ENCODE measurements at places on chromosomes 3 and 15.

DNA sequence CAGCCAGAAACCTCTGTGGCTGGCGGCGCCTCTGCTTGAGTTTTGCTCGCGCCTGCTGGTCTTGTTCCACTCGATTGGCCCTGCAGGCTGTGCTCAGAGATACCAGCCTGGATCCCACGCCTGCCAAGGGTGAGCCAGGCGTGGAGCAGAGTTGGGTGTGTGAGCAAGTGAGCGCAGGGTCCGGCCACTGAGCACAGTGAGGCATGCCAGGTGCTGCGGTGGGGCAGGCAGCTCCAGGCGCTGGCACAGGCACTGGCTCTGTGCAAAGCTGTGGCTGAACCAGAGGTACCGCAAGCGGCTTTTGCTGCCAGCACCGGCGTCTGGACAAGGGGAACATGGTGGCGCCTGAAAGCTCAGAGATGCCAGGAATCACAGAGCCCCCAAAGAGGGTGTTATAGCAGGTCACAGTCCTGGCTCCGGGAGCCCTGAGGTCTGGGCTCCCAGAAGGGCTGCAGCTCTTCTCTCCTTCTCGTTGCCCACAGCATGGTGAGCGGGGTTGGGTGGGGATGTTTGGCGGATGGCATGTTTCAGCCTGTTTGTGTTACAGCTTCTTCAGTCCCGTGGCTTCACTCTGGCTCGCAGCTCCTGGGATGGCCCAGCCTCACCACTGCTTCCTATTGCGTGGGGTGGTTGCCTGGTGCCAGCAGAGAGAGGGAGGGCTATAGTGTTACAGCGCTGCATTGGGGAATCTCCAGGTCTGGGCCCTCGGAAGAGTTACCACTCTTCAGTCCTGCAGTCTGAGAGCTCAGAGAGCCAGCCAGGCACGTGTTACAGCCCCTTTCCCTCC is 73.9 kb downstream of the NR1D2 start:
- no peak for DNase-seq

GRCh38 chr3:44906997-44907396 is 32.6 kb downstream of the TGM4 start:
- DNase-seq, result no peak

DNA sequence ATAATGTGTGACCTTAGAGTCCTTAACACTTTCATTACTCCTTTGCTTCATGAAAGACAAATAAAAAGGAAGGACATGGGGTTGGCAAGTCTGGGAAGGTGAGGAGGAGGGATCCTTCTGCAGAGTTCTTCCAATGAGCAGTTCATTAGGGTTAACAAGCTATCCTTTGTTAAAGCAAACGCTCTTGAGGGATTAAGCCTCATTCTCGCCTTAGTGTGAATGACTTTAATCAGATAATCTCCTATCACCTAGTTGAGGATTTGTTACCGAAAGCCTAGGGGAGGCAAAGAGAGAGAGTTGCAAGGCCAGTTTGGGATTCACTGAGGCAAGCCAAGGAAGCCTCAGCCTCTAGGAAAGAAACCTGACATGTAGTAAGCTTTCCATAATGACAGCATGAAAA is 7.4 kb upstream of the MBNL1 start:
- no peak for DNase-seq

DNA sequence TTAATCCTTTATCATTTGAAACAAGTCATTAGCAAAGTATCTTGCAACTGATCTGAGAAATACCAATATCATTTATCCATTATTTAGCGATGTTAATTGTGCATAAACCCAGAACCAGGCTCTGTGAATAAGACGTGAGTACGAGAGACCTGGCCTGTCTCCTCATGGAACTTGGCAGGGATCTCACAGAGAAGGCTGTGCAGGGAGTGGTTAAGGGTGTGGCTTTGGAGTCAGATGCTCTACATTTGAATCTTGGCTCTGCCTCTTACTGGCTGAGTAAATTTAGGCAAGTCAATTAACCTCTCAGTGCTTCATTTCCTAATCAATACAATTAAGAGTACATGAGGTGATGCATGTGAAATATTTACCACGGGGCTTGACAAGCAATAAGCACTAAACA is 39.9 kb upstream of the TBL1XR1 start:
- DNase-seq, result no peak

- DNase-seq, result peak; percentile 92
Measured at GRCh38 chr3:156816794-156817645, 9.1 kb upstream of the LEKR1 start.

DNA sequence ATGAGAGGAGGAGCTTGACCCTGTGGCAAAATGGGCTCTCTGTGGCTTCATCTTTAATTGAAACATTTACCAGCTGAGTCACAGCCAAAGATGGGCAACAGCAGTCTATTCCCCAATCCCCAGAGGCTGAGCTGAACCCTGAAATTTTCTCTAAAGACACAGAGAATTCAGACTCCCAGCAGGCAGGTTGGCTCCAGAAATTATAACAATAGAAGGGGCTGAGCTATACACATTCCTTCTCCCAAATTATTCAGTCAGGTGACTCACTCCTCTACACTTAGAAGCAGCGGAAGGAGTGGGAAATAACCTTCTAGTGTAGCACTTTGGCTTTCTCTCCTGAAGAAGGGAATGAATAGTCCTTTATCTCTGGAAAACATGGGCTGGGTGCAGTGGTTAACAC is 264.3 kb upstream of the ARHGEF26 start:
- no peak for DNase-seq

DNA sequence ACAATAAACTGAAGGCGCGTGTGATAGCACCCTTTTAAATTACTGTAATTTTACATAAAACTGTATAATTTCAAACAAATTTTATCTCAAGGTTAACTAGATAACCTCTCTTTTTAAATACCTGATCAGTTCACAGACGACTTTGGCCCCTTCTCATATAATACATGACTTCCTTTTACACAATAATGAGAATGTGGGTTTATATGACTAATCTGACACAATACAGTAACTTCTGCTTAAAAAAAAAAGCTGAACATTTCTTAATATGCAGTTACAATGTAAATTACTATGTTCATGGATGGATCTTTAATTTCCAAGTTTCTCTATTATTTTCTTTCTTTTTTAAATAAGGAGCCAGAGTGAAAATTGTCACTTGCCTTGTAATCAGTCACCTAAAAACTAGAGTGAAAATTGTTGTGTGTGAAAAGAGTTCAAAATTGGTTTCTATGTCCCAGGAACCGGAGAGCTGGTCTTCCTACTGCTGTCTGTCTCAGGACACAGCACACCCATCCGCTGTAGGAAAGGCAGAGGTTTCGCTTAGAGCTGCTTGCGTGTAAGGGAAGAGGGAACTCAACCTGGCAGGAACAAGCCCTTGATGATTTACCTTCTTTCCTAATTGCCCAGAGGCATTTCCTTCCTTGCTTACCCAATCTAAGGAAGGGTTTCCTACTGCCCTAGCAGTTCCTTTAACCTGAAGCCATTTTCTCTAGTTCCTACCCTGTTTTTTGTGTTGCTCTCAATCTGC is 33.3 kb downstream of the PLD1 start:
- no peak for DNase-seq

DNA sequence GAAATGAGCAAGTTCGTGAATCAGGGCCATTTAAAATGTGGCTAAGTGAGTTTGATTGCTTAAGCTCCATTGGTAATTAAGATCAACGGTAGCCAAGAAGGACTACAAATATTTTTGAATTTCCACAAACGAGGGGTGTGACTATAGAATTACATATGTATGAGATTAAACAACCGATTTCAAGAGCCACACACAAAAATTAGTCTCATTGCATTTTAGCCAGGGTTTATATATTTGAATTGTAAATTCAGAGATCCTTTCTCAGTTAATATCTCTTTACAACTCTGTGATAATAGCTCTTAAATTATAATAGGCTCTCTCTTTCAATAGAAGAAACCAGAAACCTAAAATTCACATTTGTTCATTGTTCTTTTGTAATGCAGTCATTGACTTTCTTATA is 325.6 kb upstream of the ICE2 start:
- DNase-seq, result no peak

- DNase-seq, result peak; percentile 12
Measured at GRCh38 chr3:59809710-59810444, 760.1 kb upstream of the CFAP20DC start.

DNA sequence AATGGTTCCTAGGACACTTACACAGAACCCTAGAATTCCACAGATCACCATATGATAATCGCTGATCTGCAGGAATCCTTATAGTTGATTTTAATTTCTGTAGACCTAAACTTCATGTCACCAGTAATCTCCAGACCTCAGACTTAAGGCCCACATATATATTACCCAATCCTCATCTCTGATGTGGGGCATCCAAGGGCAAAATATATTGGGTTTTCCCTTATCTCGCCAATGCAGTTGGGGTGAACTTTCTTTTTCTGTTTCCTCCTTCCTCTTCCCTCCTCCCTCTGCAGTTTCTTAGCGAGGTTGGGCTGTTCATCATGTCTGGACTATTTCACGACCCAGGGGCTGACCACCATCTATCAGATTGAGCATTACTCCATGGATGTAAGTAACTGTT is 230.2 kb downstream of the P3H2 start:
- DNase-seq, result no peak

DNA sequence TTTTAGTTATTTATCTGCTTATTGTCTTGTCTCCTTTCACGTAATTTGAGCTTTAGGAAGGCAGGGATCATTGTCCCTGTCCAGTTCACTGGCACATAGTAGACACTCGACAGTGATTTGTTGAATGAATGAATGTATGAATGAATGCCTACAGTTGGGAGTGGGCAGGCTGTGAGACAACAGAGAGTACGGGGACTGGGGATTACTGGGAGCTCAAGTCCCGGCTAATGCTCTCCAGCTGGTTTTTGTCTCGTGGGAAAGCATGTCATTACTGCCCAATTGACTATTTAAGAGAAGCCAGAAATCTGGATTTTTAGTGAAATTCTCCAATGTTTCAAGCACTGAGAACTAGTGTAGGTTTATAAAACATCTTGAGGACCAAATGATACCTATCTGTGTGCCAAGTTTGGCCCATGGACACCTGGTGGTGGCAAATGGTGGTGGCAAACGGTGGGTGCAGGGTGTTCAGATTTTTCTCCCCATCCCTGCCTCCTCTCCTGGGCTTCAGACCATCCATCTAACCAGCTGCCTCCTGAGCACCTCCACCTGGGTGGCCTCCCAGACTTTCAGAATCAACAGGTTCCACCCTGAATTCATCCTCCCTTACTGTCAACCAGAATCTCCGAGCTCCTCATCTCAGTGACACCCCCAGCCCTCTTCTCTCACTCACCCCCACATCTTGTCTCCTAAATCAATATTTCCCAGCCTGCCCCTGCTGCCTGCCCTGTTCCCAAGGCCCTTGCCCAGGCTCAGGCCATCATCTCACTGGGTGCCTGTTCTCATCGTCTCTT is 36.2 kb upstream of the TRH start:
- no peak for DNase-seq

DNA sequence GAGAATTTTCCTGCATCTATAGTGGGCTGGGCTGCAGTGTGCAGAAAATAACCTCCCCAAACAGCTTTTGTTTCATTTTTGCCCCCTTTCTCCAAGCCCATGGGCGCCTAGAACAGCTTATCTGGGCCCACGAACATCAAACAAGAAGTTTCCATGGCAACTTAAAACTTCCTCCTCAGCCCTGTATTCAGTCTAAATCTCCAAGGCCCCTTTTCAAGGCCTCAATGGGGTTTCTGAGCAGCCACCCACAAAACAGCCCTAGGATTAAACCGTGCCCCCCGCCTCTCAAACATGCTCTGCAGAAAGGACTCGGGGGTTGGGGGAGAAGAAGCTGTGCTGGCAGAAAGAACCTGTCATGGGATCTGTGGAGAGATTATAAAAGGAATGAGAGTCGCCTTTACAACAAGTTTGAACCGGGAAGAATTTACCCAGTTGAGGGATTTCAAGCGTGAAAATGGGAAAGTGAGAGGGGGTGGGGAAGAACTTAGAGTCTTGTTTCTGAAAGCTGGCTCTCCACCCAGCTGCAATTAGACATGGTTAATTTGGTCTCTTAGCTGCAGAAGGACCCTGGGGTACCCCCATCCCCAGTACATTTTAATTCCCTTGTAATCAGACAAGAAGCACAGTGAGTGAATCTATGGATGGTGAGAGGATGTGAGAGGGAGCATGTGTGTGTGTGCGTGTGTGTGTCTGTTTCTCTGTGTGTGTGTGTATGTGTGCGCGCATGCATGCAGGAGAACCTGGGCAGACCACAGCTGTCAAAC is 4.3 kb upstream of the FAM107A start:
- no peak for DNase-seq

DNA sequence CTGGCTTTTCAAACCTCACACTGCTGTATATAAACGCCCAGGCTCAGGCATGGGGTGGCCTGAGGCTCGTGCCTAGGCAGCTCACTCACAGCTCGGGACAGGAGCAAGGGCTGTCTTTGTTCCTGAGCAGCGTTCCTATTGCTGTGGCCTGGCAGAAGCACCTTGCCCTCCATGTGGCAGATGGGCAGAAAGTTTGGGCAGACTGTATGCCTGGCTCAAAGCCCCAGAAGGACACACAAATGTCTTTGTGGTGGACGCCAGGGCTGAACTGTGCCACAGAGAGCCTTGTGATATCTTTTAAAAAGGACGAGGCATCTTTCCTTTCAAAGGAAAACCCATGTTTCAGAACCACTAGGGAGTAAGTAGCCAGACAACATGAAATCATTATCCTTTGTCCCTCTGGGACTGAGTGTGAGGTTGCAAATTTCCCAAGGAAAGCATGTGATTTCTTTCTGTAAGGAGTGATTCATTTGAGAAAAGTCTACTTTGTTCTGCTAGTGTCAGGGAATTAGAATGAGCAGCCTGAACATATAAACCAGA is 29.3 kb upstream of the UBE2E1 start:
- peak; percentile 52 for DNase-seq

DNA sequence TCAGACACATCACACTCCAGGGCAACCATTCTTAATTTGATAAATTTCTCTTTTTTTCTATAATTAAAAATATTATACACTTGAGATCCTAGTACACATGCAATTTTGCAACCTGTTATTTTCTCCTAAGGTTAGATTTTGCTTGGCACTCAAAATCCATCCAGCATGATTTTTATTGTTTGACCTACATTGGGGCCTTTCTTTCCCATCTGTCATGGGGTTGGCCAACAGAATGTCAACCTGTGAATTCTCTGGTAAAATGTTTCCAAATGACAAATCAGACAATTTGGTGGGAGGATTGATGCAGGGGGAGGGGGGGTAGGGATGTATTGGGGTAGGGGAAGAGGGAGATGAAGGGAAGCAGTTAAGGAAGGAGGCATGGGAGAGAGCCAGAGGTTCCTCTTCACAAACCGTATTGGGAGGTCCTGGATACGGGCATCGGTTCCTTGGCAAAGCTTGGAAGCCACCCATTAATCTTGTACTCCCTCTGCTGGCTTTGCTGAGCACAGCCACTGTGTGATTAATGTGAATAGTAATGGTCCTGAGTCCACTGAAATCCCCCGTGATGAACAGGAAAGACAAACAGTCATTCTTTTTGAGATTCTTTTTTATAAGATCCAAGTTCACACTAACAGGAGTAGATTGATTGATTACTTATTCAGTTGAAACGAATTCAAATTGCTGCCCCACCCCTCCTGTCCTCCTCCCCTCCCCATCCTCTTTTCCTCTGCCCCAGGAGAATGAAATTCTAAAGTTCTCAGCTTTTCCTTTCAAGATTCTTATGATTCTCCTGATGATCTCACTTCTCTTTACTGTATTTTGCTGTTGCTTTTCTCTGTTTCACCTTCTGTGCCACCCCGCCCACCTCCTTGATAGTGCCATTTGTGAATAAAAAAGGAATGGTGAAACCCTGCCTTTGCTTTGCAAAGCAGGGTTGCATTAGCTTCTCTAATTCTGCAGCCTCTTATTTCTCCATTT is 82.2 kb upstream of the SLC25A26 start:
- peak; percentile 24 for DNase-seq
